ENCODE measurements at places on chromosomes 4 and X.
A peak's percentile ranks its signal among the peaks of the same experiment; 100 is the strongest.

DNA sequence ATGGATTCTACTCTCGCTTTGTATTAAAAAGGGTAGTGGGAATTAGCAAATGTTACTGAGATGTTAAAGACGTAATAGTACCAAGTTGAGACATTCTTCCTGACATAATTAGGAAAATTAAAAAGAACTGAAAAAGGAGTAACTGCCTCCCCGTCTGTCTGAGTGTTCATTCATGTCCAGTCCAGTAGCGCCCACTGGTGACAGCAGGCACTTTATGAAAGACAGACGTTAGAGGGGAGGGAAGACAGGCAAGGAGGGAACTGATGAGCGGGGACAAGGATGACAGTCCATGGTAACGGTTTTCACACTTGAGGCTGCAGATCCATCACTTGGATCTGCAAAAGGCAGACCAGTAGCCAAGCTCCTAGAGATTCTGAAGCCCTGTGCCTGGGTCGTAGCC lies 326.7 kb downstream of the STK32B start:
- no peak for DNase-seq

- DNase-seq, result peak; percentile 0
Observed at GRCh38 chrX:100731441-100732281, at the start of gene SYTL4. Gene SYTL4, minus strand, starts transcription at chrX:100732121. Its CDS starts 30,084 bp downstream, at chrX:100702037.

- no peak for DNase-seq
Observed at GRCh38 chr4:14524276-14524675, 478.0 kb upstream of the CPEB2 start.

DNA sequence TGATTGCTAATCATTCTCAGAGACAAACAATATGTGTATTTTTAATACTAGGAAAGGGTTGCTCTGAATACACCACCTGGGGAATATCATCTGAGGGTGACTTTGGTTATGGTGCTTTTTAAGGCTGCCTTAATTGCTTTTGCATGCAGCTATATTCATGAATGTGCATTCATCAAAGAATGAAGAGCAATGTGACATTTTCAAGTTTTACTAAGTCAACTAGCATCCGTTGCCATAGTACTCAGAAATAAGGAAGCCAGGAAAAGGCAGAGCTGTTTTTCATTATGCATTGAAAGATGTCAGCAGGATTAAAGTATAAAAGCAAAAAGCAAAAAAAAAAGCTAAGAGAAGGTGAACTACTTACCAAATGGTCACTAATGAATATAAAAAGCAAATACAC lies 67.4 kb upstream of the PCDH18 start:
- no peak for DNase-seq

DNA sequence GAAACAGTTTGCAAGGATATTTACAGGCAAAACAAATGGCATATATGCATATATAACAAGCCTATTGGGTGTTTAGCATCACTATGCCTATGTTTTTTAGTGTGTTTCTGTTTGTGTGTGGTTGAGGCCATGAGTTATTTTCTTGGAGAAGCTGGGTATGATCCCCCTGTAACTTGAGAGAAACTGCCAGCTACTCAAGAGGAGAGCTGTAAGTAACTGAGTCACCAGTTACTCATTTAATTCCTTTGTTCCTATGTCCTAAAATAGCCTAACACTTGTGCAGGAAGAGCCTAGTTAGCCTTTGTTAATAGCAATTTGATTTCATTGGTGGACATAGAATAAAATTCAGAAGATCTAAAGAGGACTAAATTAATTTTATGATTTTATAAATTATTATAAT lies 79.1 kb downstream of the PWWP3B start:
- DNase-seq, result no peak

DNA sequence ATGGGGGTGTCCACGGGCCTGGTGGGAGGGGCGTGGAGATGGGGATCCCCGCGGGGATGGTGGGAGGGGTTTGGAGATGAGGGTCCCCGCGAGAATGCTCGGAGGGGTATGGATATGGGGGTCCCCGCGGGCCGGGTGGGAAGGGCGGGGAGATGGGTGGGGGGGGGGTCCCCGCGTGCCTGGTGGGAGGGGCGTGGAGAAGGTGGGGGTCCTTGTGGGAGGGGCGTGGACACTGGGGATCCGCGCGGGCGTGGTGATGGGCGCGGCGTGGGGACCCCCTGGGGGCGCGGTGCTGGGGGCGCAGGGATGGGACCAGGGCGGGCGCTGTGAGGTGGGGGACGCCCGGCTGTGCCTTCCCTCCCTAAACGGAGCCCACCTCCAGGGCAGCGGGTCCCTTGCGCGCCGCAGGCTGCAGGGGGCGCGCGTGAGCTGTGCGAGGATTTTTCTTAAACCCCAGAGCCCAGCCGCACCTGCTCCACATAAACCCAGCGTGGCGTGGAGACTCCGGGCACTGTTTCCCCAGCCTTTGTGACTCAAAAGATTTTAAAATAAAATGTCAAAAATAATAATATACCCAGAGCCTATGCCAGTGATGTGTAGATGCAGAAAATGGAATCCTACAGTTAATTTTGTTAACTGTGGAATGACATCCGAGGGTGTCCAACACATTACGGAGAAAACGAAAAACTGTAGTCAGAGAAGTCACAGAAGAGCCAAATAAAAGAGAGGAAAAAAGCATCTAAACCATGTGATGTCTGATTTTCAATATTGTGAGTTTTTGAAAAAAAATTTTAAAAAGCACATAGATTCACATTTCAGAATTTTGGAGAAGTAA lies 1.5 kb upstream of the ASMTL start:
- DNase-seq, result no peak

- no peak for DNase-seq
Observed at GRCh38 chr4:56940971-56941370, 33.3 kb downstream of the REST start.

DNA sequence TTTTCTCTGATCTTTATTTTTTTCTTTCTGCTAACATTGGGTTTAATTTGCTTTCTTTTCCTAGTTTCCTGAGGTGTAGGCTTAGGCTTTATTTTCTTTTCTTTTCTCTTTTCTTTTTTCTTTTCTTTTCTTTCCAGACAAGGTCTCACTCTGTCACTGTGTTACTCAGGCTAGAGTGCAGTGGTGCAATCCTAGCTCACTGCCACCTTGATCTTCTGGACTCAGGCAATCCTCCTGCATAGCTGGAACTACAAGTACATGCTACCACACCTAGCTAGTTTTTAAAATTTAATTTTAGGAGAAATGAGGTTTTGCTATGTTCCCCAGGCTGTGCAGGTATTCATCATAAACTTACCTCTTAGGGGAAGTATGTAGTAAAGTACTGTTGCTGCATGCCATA lies 197.8 kb upstream of the ANKRD50 start:
- DNase-seq, result no peak
